ENCODE measurements at places on chromosomes 3 and 15.

DNA sequence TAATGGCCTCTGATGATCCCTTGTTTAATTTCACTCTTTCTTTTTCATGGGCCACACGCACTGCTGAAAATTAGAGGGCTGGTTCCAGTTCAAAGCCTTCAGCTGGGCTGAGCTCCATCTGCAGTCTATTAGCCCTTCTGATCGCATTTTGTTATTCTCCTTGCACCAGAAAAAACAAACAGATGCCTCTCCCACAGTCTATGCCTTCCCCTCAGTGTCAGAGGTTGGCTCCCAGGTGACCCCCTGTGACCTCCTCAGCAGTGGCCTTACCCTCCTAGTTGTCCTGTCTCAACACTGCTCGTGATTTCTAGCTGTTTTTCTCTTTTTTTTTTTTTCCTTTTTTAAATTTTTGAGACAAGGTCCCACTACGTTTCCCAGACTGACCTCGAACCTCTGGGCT is 77.1 kb upstream of the PRTG start:
- DNase-seq = no peak

GRCh38 chr3:187098923-187099512 is 40.3 kb downstream of the RPL39L start:
- DNase-seq = no peak

DNA sequence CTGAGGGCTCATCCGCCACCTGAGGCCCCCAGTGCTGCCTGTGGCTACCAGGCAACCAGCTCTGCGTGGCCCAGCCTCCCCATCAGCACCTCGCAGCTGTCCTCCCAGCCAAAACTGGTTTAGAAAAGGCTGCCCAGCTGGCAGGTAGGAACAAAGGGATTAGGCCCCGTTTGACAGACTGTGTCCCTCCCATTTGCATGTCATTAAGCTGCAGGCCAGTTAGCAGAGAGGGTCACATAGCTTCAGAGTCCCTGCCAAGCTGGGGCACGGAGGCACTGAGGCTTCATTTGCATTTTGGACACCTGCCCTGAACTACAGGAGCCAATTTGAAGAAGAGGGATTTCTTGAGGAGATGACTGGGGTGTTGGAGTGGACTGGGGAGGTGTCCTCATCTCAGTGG is 177.9 kb downstream of the TLE3 start:
- DNase-seq = peak; percentile 29

GRCh38 chr15:45384700-45385099 is 6.4 kb upstream of the GATM start:
- DNase-seq = no peak

GRCh38 chr3:188720636-188721035 is 451.1 kb upstream of the TPRG1 start:
- DNase-seq = no peak

- DNase-seq = no peak
These were observed 70.2 kb downstream of the NMD3 start for GRCh38 chr3:161291191-161291901.

GRCh38 chr3:53187430-53187829 is 26.4 kb downstream of the PRKCD start:
- no peak for DNase-seq

GRCh38 chr3:61628636-61629035 is 67.3 kb downstream of the PTPRG start:
- no peak for DNase-seq

DNA sequence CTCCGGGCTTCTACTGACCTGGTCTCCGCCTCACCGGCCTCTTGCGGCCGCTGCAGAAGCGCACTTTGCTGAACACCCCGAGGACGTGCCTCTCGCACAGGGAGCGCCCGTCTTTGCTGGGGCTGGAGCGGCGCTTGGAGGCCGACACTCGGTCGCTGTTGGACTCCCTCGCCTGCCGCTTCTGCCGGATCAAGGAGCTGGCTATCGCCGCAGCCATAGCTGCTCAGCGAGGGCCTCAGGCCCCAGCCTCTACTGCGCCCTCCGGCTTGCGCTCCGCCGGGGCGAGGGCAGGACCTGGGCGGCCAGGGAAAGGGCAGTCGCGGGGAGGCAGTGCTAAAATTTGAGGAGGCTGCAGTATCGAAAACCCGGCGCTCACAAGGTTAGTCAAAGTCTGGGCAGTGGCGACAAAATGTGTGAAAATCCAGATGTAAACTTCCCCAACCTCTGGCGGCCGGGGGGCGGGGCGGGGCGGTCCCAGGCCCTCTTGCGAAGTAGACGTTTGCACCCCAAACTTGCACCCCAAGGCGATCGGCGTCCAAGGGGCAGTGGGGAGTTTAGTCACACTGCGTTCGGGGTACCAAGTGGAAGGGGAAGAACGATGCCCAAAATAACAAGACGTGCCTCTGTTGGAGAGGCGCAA is 319.2 kb downstream of the FGF12 start:
- peak; percentile 40 for DNase-seq

- DNase-seq = no peak
These were observed 109.0 kb downstream of the SEC22A start for GRCh38 chr3:123310741-123311140.

- no peak for DNase-seq
These were observed 91.6 kb upstream of the KLHL25 start for GRCh38 chr15:85886309-85886811.

DNA sequence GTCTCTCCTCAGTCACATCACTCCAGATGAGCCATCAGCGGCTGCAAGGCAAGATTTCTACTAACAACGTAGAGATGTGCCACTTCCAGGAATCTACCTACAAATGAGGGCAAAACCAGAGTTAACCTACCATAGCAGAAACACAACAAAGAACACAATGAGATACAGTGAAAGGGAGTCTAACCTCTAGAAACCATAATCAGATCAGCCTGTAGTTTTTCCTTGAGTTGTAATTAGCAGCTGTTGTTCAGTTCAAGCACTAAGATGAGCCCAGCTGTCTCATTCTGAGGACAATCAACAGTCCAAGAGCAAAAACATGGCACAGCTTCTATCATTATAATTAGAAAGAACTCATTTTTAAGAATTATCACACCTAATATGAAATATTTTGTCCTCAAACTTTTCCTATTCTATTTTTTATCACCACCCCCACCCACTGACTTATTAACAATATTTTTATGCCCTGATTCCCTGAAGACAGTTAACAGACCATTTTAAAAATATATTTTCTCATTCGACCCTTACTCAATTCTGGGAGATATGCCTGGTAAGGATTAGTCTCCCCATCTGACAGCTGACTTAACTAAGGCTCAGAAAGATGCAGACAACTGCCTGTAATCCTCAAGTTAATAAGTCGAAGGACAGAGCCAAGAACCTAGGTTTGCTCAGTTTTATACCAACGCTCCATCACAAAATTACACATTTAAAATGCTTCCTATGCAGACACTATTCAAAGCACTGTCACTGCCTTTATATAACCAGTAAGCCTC is 50.1 kb downstream of the MAGI1 start:
- no peak for DNase-seq

- no peak for DNase-seq
These were observed 878 bp downstream of the SPPL2A start for GRCh38 chr15:50764461-50765194.

- DNase-seq = no peak
These were observed 32.8 kb downstream of the CYFIP1 start for GRCh38 chr15:22947101-22948000.

DNA sequence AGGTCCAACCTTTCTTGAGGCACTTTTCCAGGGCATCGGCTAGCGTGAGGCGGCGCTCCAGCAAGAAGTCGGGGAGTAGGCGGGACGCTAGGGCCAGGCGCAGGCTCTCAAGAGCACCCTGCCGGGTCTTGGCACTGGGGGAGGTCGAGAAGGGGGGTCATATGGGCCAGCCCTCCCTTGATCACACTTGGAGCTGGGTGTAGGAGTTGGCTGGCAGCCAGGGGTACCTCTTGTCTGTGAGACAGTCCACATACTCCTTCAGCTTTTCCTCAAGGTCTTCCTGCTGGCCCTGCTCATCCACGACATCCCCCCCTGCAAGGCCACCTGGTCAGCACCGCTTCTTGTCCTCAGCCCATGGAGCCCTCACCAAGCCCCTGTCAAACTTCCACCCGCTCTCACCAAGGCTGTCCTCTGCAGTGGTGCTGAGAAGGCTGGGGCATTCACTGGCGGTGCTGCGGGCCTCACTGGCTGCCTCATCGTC is 2.0 kb downstream of the IFRD2 start:
- DNase-seq = no peak

GRCh38 chr3:67692621-67693020 is 38.2 kb upstream of the SUCLG2 start:
- no peak for DNase-seq

DNA sequence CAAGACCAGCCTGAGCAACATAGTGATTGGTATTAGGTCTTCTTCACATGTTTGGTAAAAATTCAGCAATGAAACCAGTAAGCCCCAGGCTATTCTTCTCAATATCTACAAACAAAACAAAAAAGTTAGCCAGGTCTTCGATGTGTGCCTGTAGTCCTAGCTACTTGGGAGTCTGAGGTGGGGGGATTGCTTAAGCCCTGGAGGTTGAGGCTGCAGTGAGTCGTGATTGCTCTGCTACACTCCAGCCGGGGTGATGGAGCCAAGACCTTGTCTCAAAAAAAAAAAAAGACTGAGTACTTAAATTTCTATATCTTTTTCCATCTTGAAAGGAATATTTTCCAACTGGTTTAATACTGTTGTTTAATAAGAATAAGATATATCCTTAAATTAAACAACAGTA is 106.8 kb downstream of the MBNL1 start:
- no peak for DNase-seq

GRCh38 chr3:152038490-152038889 is 165.0 kb downstream of the SUCNR1 start:
- no peak for DNase-seq

Measured in neural crest cell (in vitro differentiated cells).